ENCODE measurements at places on chromosomes 7 and 10. TPM values are rescaled to one million over a fixed set of nuclear protein-coding genes. Genes with fewer than 3 reads are reported as not detected.

Gene MOGAT3
- total RNA-seq = 0.82 TPM

DNA sequence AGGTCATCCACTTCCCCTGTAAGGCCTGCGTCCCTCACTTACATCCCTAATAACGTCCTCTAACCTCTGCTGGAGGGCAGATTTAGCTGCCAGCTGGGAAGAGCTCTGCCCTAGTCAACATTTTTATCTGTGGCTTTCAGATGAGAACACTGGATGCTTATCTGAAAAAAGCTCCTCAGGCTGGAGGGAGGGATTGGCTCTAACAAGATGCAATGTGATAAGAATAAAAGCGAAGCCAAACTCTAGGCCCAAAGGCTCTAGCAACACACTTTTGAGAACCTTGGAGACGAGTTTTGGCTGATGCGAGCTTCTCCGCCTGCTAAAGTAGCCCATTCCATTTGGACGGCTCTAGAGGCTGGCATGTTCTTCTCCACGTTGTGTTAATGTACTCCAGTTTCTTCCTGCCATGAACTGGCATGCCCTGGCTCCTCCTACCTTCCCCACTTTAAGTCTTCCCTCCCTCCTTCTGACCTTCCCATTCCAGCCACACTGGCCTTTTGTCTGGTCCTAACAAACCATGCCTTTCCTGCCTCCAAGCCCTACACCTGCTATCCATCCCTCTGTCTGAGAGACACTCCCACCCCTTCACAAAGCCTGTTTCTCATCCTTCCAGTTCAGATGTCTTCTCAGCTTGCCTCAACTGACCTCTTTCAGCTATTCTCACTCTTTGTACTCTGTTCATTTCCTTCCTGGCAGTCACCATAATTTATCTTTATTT is 62.5 kb upstream of the ATRNL1 start:
- H3K4me3 ChIP-seq = no peak overlapping the region
- no peaks in the 10 kb centered on the region for H3K27me3 ChIP-seq
- no peaks in the 10 kb centered on the region for H3K4me1 ChIP-seq
- no peak overlapping the region for H3K27ac ChIP-seq

DNA sequence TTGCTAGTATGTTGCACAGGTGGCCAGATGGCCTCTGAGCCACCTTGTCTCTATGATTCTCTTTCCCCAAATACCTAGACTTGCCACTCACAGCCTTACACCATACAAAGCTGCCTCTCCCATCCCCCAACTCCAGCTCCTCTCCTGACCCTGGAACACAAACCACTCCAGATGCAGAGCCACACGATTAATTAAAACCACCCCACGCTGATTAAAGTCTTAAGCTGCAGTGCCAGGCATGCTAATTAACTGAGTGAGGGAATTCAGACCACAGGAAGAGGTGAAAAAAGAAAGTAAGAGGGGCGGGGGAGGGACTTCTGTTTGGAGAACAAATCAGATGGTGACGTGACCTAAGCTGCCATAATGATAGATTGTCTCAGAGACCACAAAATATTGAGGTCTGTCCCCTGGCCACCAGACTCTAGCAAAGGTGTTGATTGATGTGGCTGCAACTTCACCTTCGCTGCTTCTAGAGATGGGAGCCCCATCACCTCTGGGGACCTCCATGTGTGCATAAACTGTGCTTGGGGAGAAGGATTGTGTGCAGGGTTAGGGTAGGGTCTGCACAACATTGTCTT is 331.3 kb downstream of the PLXNA4 start:
- peaks cover 3% of the 10 kb centered on the region for H3K4me1 ChIP-seq
- H3K27ac ChIP-seq = no peak overlapping the region
- no peaks in the 10 kb centered on the region for H3K36me3 ChIP-seq
- no peaks in the 10 kb centered on the region for H3K27me3 ChIP-seq

Gene ZNF239
- 10.3 TPM for total RNA-seq

GRCh38 chr7:78052112-78052511 is 253.5 kb downstream of the PHTF2 start:
- no peaks in the 10 kb centered on the region for H3K4me1 ChIP-seq
- no peak overlapping the region for H3K27ac ChIP-seq
- H3K4me3 ChIP-seq = no peak overlapping the region
- peak; percentile 46 for DNase-seq

- H3K36me3 ChIP-seq = no peaks in the 10 kb centered on the region
- H3K4me3 ChIP-seq = no peak overlapping the region
Observed at GRCh38 chr7:85343484-85343883, 156.6 kb upstream of the SEMA3D start.

Gene COL13A1
- 4.5 TPM for total RNA-seq

GRCh38 chr7:47227762-47228177 is 354.1 kb downstream of the TNS3 start:
- H3K27ac ChIP-seq = no peak overlapping the region
- no peak overlapping the region for H3K4me3 ChIP-seq
- no peak for DNase-seq
- no peaks in the 10 kb centered on the region for H3K4me1 ChIP-seq

GRCh38 chr7:42104231-42104630 is 132.8 kb downstream of the GLI3 start:
- DNase-seq = no peak
- H3K4me3 ChIP-seq = no peak overlapping the region
- H3K27me3 ChIP-seq = no peaks in the 10 kb centered on the region
- peaks cover 9% of the 10 kb centered on the region for H3K4me1 ChIP-seq

DNA sequence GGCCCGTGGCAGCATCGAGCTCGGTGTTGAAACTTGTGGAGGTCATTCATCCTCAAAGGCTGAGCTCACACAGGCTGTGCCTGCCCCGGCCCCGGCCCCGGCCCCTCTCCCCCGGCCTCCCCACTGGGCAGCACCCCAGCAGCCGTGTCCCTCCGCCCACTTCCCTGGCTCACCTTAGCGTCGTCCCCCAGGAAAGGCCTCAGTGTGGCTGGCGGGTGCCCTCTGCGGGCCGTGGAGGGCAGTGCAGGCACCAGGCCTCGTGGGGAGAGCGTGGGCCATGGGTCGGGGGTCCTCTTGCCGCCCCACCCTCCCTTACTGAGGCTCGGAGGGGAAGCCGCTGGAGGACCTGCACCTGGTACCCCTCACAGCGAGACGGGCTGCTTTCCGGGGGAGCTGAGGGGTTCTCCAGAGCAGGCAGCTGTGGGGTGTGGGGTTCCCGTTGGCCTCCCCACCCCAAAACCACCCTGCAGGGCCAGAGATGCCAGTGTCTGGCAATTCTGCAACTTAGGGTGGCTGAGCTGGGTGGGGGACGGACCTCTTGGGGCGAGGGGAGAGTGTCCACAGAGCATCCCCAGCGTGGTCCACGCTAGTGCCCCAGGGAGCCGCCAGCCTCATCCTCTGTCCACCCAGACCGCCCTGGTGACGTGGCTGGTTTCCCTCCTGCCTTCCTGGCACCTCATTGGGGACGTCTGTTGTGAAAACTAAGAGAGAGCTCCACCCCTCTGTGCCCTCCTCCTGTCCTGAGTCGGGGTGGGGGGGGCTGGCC is 44.2 kb upstream of the DPYSL4 start:
- no peak overlapping the region for H3K4me3 ChIP-seq
- no peaks in the 10 kb centered on the region for H3K27me3 ChIP-seq
- peak; percentile 86 for DNase-seq
- H3K4me1 ChIP-seq = peaks cover 2% of the 10 kb centered on the region
- H3K36me3 ChIP-seq = no peaks in the 10 kb centered on the region

- H3K27ac ChIP-seq = no peak overlapping the region
- H3K27me3 ChIP-seq = no peaks in the 10 kb centered on the region
- peaks cover 6% of the 10 kb centered on the region for H3K4me1 ChIP-seq
- no peaks in the 10 kb centered on the region for H3K36me3 ChIP-seq
- DNase-seq = peak; percentile 34
Observed at GRCh38 chr7:144384555-144385245, 18.8 kb downstream of the NOBOX start.

Gene GIMAP2
- total RNA-seq = not detected

Gene UFSP1
- total RNA-seq = 4.8 TPM

GRCh38 chr7:55104712-55105433 is 86.1 kb downstream of the EGFR start:
- no peak for DNase-seq
- no peak overlapping the region for H3K4me3 ChIP-seq
- H3K36me3 ChIP-seq = no peaks in the 10 kb centered on the region
- H3K27ac ChIP-seq = no peak overlapping the region
- peaks cover 12% of the 10 kb centered on the region for H3K4me1 ChIP-seq

Gene GPR141
- 0.45 TPM for total RNA-seq

- H3K27ac ChIP-seq = no peak overlapping the region
- H3K4me3 ChIP-seq = no peak overlapping the region
- no peak for DNase-seq
- no peaks in the 10 kb centered on the region for H3K27me3 ChIP-seq
- peaks cover 15% of the 10 kb centered on the region for H3K4me1 ChIP-seq
Observed at GRCh38 chr7:151696721-151697514, 177.2 kb upstream of the RHEB start.

GRCh38 chr10:128274938-128275337 is 148.7 kb upstream of the MKI67 start:
- H3K27me3 ChIP-seq = no peaks in the 10 kb centered on the region
- no peaks in the 10 kb centered on the region for H3K4me1 ChIP-seq
- no peak overlapping the region for H3K4me3 ChIP-seq
- no peaks in the 10 kb centered on the region for H3K36me3 ChIP-seq
- DNase-seq = no peak
- no peak overlapping the region for H3K27ac ChIP-seq

- no peaks in the 10 kb centered on the region for H3K4me1 ChIP-seq
- DNase-seq = no peak
- H3K36me3 ChIP-seq = no peaks in the 10 kb centered on the region
- no peaks in the 10 kb centered on the region for H3K27me3 ChIP-seq
- no peak overlapping the region for H3K4me3 ChIP-seq
Observed at GRCh38 chr7:88291398-88292173, 15.1 kb downstream of the STEAP4 start.

Gene FAM25C
- not detected for total RNA-seq

DNA sequence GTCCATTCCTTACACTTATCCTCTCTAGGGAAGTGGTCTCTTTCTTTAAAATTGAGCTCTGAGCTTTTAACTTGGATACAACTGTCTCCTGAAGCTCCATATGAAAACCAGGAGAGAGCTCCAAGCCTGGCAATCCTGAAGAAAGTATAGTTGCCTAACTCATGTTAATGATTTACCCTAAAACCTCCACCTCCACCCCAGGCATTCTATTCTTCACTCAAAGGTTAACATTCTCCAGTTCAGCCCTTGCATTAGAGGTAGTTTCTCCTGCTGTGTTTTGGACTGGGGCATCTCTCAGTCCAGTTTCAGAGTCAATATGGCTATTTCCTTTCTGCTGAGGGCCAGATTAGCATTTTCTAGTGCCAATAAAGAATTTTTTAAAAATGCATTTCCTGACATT is 195.5 kb downstream of the SLC25A13 start:
- DNase-seq = no peak
- H3K27me3 ChIP-seq = no peaks in the 10 kb centered on the region
- H3K27ac ChIP-seq = no peak overlapping the region
- H3K4me3 ChIP-seq = no peak overlapping the region

GRCh38 chr10:73891540-73891939 is 17.2 kb upstream of the CAMK2G start:
- H3K36me3 ChIP-seq = no peaks in the 10 kb centered on the region
- no peak for DNase-seq
- no peaks in the 10 kb centered on the region for H3K27me3 ChIP-seq

GRCh38 chr7:20776214-20776911 is 10.3 kb downstream of the SP8 start:
- peak overlapping the region; percentile 21 for H3K4me3 ChIP-seq
- no peak overlapping the region for H3K27ac ChIP-seq
- H3K27me3 ChIP-seq = peaks cover 4% of the 10 kb centered on the region

DNA sequence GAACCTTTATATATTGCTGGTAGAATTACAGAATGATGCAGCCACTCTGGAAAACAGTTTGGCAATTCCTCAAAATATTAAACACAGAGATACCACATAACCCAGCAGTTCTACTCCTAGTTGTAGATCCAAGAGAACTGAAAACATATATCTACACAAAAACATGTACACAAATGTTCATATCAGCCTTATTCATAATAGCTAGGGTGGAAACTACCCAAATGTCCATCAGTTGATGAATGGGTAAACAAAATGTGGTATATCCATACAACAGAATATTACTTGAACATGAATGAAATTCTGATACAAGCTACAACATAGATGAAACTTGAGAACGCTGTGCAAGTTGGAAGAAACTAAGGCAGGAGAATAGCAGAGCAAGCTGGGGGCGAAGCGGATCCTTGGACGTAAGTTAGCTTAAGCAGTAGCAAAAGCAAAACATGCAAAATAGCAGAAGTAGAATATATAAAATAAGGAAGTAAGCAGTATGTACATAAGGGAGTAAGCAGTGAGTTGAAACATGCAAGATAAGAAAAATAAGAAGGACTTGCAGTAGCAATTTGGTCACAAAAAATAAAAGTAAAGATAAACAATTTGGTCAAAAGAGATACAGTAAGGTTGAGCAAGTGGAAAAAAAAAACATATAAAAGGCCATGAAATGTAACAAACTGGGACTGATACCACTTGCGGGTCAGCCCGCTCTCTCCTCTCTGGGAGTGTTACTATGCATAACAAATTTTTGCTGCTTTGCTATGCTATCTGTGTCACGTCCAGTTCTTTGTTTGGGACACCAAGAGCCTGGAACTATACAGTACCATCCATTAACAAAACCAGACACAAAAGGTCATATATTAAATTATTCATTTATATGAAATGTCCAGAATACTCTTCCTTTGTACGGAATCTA is 18.0 kb upstream of the HILPDA start:
- no peak overlapping the region for H3K27ac ChIP-seq
- no peaks in the 10 kb centered on the region for H3K27me3 ChIP-seq
- H3K4me3 ChIP-seq = no peak overlapping the region
- no peaks in the 10 kb centered on the region for H3K36me3 ChIP-seq
- no peak for DNase-seq

DNA sequence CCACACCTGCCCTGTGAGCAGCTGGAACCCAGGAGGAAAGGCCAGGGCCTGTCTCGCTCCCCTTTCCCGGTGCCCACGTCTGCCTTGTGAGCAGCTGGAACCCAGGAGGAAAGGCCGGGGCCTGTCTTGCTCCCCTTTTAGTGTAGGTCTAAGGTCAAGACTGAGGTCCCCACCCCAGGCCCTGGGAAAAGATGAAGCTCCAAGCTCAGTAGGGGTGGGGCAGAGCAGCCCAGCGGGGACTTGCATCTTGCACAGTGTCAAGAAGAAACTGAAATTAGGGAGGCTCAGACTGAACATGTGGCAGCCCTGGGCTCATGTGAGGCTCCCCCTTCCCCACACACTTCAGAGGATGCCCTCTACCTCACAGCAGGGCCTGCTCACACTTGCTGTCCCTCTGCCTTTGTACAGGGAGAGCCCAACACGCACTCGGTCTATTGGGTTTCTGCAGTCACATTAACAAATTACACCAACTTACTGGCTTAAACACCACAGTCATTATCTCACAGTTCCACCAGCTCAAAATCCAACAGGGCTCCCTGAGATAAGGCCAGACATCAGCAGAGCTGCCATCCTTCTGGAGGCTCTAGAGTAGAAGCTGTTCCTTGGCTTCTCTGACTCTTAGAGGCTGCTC is 12.4 kb downstream of the POLL start:
- no peak for DNase-seq
- H3K36me3 ChIP-seq = peaks cover 17% of the 10 kb centered on the region
- no peak overlapping the region for H3K4me3 ChIP-seq
- H3K4me1 ChIP-seq = peaks cover 11% of the 10 kb centered on the region
- no peak overlapping the region for H3K27ac ChIP-seq
- peaks cover 18% of the 10 kb centered on the region for H3K27me3 ChIP-seq

Gene RARRES2
- 254 TPM for total RNA-seq

GRCh38 chr7:41110186-41110585 is 592.7 kb downstream of the INHBA start:
- no peaks in the 10 kb centered on the region for H3K27me3 ChIP-seq
- H3K4me1 ChIP-seq = no peaks in the 10 kb centered on the region
- no peak for DNase-seq
- H3K4me3 ChIP-seq = no peak overlapping the region
- H3K36me3 ChIP-seq = no peaks in the 10 kb centered on the region

Gene RHOBTB1
- 9.3 TPM for total RNA-seq
